ENCODE measurements at places on chromosomes 5 and 9. TPM values are rescaled to one million over a fixed set of nuclear protein-coding genes. Genes with fewer than 3 reads are reported as not detected.

FAXDC2 gene
- 5.5 TPM for total RNA-seq

- no peak for DNase-seq
These were observed 39.7 kb upstream of the TJP2 start for GRCh38 chr9:69134412-69134811.

GRCh38 chr9:30937106-30937505 lies 1447.3 kb upstream of the ACO1 start:
- DNase-seq, result no peak

GRCh38 chr5:161420521-161420920 lies 126.0 kb downstream of the GABRB2 start:
- DNase-seq, result no peak

DNA sequence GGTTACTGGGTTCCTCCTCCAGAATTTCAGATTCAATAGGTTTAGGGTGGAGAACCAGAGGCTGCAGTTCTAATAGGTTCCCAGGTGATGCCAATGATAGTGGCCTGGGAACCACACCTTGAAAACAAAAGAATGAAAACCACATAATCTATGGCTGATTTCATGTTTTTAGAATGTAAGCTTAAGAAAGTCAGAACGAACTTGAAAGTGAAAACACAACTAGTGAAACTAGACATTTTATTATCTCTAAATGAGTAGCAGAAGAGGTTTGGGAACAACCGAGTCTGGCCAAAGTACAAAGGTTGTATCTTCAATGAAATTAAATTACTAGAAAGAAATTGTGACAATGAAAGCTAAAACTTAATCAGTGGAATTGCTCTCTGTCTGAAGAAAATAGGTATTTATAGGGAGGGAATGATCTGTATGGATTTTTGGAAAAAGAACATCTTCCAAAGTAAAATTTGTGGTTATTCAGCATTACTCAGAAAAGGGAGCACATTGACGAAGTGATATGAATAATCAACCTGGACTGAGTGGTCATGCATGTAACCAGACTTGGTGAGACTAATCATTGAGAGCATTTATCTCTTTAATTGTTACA lies 24.9 kb upstream of the CEP120 start:
- DNase-seq, result no peak

GRCh38 chr5:170484847-170485615 lies 18.8 kb upstream of the KCNIP1 start:
- DNase-seq, result no peak

DNA sequence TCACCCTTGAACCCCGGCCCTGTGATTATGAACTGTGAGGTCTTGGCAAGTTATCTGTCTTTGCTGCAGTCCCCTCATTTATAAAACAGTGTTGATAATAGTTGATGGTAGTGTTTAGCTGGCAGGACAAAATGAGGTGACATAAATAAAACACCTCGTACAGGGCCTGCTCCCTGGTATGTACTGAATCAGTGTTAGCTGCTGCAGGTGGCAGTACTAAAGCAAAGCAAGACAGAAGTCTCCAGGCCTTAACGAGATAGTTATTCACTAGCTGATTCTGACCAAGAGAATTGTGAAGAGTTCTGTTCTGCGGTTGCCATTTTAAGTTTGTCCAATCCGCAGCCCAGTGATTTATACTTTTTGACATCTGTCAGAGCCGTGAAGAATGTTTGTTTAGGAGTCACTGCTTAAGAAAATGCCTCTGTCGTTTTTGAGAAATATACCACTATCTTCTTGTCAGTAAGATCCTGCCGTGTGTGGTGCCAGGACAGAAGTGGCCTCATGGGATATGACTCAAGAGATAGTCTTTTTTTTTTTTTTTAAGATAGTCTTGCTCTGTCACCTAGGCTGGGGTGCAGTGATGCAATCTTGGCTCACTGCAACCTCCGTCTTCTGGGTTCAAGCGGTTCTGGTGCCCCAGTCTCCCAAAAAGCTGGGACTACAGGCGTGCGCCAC lies 75.9 kb downstream of the KDM4C start:
- no peak for DNase-seq

GRCh38 chr5:95718203-95718602 lies 12.9 kb upstream of the RHOBTB3 start:
- DNase-seq, result no peak

Data from WTC11 (cell line).